ENCODE measurements at places on chromosomes 5 and 9. TPM values are rescaled to one million over a fixed set of nuclear protein-coding genes. Genes with fewer than 3 reads are reported as not detected.

DNA sequence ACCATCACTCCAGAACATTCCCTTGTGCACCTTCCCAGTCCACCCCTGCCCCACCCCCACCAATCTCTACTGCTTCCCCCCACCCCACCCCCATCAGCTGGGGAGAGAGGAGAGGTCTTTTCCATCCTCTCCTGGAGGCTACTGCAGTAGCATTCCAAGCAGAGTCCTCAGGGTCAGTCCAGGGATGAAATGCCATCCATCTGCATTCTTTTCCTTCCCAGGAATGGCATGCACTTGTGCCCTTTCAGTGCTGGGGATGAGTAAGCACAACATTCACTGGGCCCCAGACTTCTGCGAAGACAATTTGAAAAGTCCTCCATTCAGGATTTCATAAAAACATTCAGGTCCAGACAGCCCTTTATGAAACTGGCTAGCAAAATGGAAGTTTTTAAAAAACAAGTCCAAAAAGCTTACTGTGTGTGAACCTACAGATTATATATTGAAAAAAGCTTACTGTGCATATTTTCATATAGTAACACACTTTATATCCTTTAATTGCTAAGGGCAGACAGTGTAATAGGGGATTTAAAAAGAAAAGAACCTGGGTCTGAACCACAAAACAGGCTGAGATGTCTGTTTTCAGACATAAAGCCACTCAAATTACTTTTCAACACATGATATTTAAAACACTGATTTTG lies 50.0 kb upstream of the GOLPH3 start:
- DNase-seq, result no peak

RXRA gene
- 27.7 TPM for total RNA-seq

GABRP gene
- total RNA-seq, result not detected

DNA sequence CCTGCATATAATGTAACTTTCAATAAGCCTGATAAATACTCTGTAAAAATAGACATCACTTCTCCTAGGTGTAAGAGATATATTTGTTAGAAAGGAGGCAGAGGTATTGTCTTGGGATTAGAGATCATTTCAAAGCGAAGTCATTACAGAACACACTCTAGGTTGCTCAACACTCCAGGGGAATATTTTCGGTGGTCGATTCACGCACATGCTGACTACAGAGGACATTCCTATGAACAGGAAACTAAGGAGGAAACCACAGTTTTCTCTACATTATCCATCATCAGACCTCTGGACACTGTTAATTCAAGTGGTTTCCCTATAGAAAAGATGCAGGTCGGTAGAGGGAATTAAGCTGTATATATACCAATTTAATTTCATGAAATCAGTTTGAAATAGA lies 370.0 kb downstream of the NDUFS4 start:
- DNase-seq, result no peak

LCN15 gene
- not detected for total RNA-seq
